ENCODE measurements at places on chromosomes 2 and 18.

DNA sequence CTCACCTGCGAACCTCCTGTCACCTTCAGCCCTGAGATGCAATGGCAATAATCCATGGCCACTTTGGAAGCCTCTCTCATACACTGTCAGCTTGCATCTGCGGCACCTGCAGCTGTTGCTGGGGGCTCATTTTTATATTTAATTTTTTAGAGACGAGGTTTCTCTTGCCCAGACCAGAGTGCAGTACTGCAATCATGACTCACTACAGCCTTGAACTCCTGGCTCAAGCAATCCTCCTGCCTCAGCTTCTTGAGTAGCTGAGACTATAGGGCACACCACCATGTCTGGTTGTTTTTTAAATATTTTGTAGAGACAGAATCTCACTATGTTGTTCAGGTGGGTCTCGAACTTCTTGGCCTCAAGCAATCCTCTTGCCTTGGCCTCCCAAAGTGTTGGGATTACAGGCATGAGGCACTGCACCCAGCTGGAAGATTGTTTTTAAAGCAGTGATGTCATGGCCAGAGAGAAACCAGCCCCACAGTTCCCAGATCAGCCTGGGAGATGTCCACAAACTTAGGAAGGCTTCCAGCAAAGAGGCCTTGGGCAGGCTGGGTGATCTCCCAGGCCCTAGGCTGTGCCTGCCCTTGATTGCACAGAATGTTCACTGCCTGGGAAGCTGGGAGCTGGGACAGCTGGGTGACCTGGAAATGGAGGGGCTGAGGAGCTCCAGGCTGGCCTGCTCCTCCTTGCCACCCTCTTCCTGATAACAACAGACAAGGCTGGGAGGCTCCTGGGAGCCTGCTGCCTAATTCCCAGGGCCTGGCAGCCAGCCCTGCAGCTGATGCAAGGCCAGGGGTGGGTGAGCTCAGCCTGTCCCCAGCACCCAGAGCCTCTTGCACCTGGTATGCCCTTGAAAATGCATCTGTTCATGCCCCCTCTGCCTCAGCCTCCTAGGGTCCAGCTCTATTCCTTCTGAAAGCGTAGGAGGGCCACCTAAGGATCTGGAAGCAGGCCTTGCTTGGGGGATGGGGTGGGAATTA is 27.1 kb downstream of the SH2D6 start:
- DNase-seq: no peak

DNA sequence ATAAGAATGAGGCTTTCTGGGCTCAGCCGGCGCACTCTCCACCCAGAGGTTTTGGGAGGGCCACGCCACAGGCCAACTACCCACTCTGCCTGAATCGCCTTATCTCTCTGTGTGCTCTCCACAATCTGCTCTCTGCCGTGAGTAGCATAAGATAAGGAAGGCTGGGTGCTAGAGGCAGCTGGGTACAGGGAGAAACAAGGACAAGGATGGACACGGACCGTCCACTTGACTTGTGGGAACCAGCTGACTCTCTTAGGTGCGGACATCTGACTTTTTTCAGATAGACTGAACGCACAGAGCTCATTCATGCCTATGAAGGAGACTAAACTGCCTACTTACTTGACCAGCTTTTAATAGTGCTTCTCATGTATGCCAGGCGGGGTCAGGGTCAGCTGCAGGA is 14.3 kb downstream of the NPAS2 start:
- no peak for DNase-seq

DNA sequence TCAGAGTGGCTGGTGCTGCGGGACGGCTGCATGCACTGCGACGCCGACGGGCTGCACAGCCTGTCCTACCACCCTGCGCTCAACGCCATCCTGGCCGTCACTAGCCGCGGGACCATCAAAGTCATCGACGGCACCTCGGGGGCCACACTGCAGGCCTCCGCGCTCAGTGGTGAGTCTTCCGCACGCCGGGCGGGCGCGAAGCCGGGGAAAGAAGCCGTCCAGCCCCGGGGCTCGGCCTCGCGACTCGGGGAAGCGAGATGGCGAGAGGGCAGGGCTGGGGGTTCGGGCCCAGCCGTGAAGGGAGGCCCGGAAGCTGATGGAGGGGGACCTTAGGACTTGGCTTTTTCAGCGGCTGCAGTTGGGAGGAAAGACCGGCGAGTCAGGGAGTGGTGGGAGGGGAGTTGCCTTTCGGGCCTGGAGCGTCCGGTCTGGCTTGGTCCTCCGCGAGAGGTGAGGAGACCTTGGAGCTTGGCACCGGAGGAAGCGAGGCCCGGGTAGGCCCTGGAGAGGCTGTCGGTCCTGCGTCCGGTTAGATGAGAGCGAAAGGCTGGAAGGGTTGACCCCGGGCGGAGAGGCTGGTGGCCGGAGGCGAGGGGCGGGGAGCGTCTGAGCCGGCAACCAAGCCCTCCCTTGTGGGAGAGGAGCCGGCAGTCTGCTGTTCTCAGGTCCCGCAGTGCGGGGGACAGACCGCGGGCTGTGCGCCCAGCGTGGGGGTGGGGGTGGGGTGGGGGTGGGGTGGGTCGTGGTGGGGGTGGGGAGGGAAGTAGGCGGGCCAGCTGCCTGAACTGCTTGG is 691 bp downstream of the BIRC6 start:
- no peak for DNase-seq

DNA sequence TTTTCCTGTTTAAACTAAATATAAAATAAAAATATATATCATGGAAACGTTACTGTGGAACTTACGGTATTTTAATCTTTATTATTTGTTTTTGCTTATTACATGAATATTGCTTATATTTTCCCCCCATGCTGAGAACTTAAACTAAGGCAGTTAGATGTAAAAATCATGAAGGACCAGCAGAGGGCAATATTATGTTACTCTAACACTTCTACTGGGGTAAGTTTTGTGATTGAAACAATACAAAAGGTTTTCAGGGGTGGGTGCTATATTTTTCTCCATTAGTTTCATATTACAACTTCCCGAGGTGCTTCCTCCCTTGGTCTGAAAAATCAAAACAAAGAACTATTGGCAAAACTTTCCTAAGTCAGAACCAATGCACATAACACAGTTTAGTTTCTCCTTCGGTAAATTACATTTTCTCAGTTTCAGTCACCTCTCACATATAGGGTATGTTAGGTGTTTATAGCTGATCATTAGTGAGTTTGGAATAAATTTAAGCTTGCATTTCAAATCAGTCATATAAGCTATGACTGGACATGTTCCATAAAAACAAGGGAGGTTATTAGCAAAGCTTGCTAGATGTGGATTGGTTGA is 54.8 kb downstream of the ZNF407 start:
- DNase-seq: no peak

DNA sequence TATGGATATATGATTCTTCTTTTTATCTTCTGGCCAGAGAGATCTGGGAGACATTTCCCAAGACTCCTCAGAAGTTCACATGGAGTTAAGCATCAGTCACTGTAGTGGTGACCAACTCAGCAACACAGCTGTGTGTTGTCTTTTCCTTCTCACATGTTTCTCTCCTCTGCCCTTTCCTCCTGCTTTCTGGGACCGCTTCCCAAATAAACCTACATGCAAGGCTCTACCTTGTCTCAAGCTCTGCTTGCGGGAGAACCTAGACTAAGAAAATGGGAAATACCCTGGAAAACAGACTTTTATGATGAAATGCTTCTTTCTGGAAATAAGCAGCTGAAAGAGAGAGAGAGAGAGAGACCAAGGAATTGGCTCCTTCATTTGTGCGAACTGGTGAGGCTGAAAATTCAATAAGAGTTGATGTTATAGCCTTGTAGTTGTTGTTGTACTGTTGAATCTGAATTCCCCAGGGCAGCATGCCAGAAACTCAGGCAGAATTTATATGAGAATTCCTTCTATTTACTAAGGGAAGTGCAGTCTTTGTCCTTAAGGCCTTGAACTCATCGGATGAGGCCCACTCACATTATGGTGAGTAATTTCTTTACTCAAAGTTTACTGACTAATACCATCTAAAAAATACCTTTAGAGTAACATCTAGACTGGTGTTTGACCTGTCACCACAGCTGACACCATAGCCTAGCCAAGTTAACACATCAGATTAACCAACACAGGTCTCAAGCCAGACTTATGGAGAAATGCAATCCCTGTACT is 22.7 kb upstream of the DSC1 start:
- DNase-seq: no peak

GRCh38 chr2:151336863-151337371 is 20.5 kb upstream of the TNFAIP6 start:
- DNase-seq: no peak

- DNase-seq: no peak
Observed at GRCh38 chr2:72293620-72294019, 146.0 kb upstream of the CYP26B1 start.

DNA sequence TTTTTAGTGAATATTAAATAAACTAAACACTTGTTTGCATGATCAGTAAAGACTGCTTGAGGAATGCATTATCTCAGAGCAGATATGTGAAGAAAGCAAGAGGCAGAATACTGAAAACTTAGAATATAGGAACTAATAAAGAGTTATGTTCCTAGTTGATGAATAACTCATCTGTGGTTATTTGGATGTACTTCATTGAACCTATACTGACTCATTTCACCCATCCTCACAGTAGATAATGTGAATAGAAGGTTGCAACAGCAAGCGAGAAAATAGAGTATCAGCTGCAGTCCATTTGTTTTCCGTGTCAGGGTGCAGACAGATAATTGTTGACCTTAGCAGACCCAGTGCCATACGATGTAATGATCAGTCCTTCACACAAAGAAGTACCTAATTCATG is 945.7 kb upstream of the LRRTM1 start:
- DNase-seq: no peak

DNA sequence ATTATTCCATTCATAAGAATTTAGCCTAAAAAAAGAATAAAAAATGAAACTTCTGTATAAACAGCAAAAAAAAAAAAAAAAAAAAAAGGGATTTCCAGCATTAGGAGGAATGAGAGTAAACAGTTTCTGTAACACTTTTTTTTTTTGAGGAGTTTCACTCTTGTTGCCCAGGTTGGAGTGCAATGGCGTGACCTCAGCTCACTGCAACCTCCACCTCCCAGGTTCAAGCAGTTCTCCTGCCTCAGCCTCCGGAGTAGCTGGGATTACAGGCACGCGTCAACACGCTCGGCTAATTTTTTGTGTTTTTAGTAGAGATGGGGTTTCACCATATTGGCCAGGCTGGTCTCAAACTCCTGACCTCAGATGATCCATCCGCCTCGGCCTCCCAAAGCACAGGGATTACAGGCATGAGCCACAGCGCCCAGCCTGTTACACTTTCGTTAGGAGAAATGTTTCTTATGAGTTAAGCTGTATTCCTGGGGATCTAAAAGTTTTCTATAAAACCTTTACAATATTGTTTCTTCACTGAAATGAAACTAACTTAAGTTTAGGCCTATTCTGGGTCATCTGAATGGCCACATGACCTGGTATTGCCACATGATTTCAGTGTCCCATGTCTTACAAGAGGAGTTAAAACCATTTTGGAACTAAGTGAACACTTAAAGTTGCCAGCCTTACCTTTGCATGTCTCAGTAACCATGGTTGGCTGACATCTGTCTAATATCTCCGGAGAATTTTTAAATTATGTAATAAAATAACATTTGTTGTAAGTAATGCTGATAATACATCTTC is 17.5 kb downstream of the SMAD2 start:
- DNase-seq: no peak

GRCh38 chr2:138507267-138507666 is 5.7 kb downstream of the SPOPL start:
- no peak for DNase-seq

Measured in activated gamma-delta T cell treated with anti-CD3 and anti-CD28 coated beads, Interleukin-2, amount 50 U/mL, for 16 hours (primary cell).